ENCODE measurements at places on chromosomes 13 and 19.

DNA sequence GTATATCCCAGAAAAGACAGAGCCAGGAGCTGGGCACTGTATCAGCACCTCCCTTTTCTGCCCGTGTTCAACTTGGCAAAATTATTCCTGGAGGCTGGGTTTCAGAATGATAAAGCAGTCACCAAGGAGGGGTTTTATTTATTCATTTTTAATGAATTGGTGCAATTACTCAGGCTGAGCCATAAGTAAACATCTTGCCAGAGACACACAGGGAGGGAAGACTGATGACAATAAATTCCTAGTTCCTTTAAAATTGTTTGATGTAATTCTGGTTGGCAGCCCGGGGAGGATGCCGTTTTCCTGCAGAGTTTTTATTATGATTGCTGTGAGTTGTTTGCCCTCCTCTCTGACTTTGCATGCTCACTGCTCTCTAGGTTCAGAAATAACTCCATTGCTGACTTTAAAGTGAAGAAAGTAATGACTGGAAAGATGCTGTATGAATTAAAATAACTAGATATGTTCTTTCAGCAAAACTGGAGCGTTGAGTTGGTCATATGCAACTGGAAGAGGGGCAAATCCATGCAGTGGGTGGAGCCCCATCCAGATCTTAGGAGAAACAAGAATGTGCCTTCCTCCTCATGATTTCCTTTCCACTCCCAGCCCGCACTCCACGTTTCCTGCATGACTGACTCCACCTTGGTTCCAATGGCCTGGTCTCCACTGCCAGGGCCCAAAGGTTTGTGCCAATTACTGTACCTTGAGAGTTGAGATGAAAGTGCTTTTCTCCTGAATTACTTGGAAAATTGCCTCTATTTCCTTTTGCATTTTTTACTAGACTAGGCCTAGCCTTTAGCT, 182.1 kb downstream of the RFC3 start:
- no peak for DNase-seq

- peak; percentile 26 for DNase-seq
These were observed 4.7 kb upstream of the MYBPC2 start for GRCh38 chr19:50427997-50428425.

DNA sequence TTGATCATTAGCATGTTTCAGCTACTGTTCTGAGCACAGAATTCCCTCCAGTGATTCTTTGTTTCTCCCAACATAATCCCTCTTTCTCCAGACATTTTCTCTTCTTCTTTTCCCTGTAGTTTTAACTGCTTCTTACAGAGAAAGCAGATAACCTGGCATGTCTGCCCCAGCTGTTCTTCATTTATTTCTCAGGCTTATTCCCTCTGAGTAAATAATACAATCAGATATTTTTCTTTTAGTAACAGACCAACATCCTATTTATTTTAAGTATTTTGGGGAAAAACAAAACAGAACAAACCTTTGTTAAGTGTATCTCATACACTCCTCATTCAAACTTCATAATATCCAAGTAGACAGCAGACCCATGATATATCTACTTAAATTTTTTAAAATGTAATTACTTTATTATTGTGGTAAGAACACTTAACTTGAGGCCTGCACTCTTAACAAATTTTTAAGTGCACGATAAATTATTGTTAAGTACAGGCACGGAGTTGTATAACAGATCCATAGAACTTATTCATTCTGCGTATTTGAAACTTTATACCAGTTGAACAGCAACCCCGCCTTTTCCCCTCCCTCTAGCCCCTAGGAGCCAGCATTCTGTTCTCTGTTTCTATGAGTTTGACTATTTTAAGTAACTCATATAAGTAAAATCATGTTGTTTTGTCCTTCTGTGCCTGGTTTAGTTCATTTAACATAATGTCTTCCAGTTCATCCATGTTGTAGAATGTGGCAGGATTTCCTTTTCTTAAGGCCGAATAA, 540.0 kb downstream of the LMO7 start:
- DNase-seq = no peak

GRCh38 chr19:2607712-2608601, 94.5 kb downstream of the GNG7 start:
- peak; percentile 93 for DNase-seq

DNA sequence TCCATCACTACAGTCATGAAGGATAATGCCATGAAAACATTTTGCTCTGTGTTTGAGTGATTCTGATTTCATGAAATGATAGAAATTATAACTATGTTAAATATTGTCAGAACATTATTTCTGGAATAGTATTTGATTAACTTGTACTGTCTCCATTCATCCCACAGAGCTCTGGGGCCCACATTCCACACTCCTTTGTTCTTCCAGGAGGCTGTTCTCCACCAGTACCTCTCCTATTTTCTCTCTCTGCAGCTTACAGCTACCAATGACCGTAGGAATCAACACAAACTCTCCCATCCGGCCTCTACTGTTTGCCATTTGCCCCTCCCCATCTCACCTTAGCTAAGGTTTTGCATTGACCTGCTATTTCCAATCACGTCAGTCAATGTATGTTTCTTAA, 240.9 kb downstream of the LMO7 start:
- no peak for DNase-seq

DNA sequence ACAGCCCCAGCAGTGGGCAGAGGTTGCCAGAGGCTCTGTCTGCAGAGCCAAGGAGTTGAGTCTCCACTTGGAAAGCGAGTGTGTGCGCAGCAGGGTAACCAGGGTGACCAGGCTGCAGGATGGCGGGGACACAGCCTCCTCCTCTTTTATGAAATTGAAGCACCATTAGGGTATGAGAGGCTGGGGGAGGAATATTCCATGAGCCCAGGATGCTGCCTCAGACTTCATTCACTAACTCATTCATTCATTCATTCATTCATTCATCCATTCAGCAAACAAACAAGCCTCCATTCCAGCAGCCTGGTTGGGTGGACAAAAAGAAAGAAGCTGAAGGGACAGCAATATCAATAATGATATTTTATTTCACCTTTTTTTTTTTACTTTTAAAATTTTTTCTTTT, 6.6 kb upstream of the LMTK3 start:
- DNase-seq = no peak

GRCh38 chr19:7905268-7905667, 1.6 kb downstream of the MAP2K7 start:
- no peak for DNase-seq

- DNase-seq = no peak
These were observed 2.0 kb downstream of the RAB20 start for GRCh38 chr13:110559429-110559943.
